ENCODE measurements at places on chromosomes 1 and 21.
A peak's percentile ranks its signal among the peaks of the same experiment; 100 is the strongest.

DNA sequence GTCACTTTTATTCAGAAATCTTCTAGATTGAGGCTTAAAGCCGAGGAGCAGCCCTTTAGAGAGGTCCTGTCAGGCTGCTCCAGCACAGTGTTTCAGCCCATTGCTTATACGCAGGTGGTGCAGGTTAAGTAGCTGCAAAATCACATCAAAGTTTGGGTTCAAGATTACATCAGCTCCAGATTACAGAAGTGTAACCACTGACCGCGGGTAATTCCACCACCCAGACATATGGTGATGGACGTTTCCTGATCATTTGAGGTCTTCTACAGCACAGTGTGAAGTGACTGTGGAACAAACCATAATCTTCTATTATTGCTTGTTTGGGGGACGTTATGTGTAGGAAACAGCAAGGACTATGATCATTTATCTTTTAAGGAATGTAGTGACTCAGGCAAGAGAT is 11.8 kb downstream of the C1orf115 start:
- DNase-seq = no peak

DNA sequence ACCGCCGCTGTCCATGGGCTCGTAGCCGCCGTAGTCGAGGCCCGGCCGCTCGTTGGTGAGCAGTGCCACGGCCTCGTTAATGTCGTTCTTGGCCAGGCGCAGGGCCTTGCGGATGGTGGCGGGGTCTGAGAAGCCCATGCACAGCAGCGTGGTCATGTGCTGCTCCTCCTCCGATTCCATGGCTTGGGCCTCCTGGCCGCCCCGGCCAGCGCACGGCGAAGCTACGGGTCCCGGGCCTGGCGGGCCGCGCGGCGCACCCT is 300 bp downstream of the USP24 start:
- no peak for DNase-seq

DNA sequence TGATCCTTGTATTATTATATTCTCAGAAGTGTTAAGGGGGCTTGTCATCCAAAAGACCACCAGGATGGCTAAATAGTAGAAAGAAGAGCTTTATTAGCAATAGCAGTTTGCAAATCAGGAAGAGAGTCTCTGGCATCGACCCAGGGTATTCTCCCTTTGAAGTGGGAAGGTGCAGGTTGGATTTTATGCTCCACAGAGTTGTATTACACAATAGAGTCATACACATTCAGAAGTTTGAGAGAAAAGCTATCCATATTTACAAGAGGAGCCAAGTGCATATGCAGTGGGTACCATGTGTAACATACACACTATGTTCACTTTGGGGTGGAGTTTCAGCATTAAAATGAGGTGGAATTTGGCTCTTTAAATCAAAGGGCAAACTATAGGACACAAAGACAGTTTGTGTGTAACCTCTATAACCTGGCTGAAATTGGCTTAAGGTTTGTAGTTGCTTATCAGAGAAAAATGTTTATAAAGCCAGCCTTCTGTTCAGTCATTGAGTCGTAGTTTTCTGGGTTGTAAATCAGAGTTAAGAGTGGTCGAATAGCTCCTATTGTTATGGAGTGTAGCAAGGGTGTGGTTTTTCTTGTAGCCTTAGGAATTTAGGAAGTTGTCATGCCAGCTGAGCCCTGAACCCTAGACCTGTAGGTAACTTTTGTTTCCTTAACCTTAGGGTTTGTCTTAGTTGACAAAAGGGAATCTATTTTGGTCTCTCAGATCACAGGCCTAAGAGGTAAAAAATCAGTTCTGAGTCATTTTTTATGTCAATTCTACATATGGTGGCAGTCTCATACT is 125.3 kb downstream of the DNM3 start:
- no peak for DNase-seq

DNA sequence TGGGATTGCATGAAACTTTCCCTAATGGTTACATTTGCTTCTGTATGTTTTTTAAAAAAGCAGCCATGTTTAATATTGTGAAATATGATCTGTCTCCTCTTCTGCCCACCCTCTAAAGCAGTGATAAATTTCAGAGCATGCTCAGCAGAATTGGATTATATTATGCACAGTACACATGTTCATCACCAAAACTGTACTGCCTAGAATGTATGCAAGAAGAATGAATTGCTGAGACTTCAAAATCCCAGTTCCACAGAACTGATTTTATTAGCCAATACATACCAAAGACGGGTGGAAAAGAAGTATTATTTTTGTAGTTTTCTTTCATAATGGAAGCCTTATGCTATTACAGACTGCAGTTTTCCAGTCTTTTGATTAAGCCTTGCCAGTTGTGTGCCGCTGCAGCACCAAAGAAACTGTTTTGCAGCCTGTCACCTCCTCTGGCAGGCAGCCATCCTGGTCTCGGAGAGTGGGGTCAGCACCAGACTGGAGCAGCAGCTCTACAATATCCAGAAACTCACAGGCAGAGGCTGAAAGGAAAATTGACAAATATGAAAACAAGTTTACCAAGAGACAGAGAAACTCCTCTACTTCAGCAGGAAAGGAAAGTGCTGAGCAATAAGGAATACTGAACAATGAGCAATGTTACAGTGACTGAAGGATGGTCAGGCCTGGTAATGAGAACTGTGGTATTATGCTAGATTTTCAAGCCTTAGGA is 58.1 kb downstream of the LHX4 start:
- DNase-seq = no peak

DNA sequence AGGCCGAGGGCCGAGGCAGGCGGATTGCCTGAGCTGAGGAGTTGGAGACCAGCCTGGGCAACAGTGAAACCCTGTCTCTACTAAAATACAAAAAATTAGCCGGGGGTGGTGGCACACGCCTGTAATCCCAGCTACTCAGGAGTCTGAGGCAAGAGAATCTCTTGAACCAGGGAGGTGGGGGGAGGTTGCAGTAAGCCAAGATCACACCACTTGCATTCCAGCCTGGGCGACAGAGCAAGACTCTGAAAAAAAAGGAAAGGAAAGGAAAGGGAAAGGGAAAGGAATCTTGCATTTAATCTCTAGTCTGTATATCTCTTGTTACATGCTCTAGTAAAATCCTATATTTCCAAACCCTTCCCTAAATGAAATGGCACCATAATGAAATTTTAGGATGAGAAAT is 328.3 kb upstream of the ADGRL2 start:
- no peak for DNase-seq

GRCh38 chr1:244272471-244273261 is 179.0 kb downstream of the ADSS2 start:
- DNase-seq = peak; percentile 44

DNA sequence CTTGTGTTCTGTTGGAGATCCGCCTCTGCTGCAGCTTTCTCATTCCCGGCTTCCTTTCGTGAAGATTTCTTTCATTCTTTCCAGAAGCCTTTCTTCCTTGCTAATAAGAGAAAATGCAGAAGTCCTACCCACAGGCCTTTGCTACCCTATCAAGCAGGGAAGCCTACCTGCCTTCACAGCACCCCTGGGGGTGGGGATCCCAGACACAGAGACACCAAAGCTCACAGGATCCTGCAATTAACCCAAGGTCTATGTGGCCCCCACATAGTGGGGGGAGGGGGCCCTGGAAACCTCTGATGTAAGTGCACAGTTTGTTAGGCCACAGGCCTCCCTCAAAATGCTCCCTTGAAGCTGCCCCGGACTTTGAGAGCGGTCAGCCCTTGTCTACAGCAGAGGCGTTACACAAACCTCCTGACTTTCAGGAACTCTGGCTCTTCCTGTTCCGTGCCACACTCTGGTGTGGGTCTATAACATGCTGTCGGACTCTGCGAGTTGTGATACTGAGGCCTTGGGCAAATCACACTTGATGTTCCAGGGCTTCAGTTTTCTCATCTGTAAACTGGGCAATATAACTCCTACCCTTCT is 31.2 kb downstream of the NKAIN1 start:
- DNase-seq = no peak

DNA sequence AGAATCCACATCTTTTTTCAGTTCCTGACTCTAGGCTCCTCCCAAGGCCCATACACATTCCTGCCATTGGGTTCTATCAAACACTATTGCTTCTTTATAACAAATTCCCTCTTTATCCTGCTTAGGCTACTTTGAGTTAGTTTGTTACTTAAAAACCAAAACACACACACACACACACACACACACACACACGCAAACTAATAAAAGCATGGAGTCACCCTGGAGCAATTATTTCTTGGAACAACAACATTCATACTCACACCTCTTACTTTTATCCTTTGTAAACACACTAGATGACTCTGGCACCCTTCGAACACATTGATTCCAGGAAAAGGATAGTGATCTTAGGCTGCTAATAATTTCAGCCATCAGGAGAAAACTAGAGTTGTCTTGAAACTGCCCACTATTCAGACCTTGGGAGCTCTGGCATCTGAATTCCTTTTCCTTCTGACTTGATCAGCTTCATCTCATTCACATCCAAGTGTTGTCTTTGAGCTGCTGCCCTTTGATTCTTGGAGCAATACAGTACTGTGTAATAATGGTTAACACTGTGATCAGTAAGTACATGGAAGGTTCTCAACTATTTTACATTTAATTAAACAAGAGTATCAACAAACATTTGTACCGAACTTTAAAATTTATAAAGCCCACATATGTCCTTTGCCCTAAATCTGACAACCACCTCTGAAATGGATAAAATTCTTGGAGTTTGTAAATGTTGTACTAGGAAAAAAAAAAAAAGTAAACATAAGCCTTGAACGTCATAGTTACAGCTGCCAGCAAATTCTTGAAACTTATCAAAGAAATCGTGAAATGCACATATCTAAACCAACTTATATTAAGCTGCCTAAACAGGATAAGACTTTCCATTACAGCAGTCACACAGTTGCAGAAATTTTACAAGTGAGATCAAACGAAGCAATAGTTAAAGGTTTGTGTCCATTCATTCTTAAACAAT is 2.8 kb upstream of the SEC22B start:
- no peak for DNase-seq

- no peak for DNase-seq
These were observed 6.1 kb downstream of the TPRG1L start for GRCh38 chr1:3630914-3631313.

GRCh38 chr1:234175363-234175762 is 197.9 kb upstream of the COA6 start:
- no peak for DNase-seq

- DNase-seq = no peak
These were observed 62.1 kb downstream of the PIK3R3 start for GRCh38 chr1:46070164-46070814.

DNA sequence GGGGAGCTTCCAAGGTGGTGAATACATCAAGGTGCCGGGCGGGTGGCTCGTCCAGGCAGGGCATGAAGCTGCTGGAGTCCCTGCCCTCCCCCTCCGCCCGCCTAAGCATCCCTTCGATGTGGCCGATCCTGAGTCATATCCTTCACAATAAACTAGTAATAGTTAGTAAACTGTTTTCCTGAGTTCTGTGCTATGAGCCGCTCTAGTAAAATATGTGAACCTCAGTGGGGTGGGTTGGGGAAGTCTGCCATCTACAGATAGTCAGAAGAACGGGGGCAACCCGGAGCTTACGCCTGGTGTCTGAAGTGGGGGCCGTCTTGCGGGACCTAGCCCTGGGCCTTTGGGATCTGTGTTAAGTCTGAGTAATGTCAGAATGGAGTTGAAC is 21.6 kb downstream of the C2CD2 start:
- DNase-seq = no peak

DNA sequence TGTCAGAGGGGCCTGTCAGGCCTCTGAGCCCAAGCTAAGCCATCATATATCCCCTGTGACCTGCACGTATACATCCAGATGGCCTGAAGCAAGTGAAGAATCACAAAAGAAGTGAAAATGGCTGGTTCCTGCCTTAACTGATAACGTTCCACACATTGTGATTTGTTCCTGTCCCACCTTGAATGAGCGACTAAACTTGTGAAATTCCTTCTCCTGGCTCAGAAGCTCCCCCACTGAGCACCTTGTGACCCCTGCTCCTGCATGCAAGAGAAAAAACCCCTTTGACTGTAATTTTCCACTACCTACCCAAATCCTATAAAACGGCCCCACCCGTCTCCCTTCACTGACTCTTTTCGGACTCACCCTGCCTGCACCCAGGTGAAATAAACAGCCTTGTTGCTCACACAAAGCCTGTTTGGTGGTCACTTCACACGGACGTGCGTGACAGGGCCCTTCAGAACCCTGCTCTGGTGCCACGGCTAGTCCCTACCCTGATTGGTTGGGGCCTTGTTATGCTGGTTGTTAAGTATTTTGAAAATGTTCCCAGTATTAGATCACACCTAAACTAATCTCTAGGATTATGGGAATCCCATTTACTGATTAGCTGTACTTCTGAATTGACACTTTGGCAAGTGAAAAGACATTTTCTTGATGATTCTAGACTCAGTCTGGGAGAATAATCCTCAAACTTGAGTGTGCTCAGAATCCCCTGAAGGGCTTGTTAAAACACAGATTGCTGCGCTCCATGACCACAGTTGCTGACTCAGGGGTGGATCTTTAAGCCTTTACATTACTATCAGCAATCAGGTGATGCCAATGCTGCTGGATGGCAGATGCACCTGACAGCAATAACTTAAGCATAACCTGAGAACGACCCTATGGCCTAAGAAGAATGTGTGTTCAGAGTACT is 28.8 kb upstream of the SPATA6 start:
- no peak for DNase-seq

DNA sequence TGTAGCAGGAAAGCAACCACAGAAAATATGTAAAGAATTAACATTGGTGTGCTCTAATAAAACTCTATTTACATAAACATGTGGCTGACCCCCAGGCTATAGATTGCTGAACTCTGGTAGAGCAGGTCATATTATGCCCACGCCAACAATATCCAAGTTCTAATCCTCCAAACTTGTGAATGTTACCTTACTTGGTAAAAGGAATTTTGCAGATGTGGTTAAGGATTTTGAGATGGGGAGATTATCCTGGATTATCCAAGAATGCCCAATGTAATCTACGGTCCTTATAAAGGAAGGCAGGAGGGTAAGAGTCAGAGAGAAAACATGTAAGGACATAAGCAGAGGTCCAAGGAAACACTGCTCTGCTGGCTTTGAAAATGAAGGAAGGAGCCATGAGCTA is 201.0 kb downstream of the USH2A start:
- DNase-seq = no peak

GRCh38 chr1:177183836-177184235 is 13.1 kb downstream of the BRINP2 start:
- no peak for DNase-seq

- DNase-seq = no peak
These were observed 926 bp downstream of the POU3F1 start for GRCh38 chr1:38045401-38046332.

- DNase-seq = no peak
These were observed 13.5 kb downstream of the GSTM5 start for GRCh38 chr1:109725510-109725909.

GRCh38 chr1:213244664-213245091 is 193.6 kb downstream of the RPS6KC1 start:
- no peak for DNase-seq

DNA sequence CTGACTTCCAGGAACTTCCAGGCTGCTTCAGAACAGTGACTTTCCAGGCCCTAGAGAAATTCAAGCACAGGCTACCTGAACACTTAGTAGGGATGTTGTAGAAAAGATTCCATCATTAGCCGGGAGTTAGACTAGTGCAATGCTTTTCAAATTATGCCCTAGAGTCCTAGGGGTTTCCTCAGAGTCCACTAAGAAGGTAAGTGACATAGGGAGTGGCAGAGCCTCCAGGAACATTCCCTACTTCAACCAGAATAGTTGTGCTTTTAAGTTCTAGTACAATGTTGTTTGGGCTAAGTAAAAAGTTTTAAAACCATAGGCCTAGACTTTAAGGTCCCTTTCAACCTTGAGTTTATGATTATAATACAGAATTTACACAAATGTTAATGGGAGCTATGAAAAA is 9.1 kb upstream of the GOLPH3L start:
- no peak for DNase-seq
